Cerebellar nuclear complex (tissue), 1 donor: ENCODE measurements at places on chromosomes 2 and 18.

GRCh38 chr18:6638447-6638846 is 91.1 kb upstream of the ARHGAP28 start:
- no peak for DNase-seq

GRCh38 chr2:238855299-238855698 is 7.4 kb downstream of the TWIST2 start:
- no peak for DNase-seq

DNA sequence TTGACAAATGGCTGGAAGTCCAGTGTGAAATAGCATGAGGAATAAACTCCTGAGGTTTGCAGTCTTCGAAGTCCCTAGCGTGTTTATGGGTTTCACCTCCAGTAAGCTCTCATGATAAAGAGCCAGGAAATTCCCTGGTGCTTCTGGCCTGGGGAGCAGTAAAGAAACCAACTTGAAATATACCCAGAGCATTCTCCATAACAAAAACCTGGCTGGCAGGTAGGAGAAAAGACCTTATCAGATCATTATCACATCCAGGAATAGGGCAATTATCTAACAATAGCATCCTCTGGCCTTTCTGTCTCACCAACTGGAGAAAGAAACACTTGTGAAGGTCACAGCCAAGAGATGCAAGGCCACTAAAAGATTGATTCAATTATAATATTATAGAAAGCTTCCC is 513.6 kb upstream of the LRRTM4 start:
- no peak for DNase-seq

GRCh38 chr2:141806090-141806489 is 324.7 kb downstream of the LRP1B start:
- no peak for DNase-seq

DNA sequence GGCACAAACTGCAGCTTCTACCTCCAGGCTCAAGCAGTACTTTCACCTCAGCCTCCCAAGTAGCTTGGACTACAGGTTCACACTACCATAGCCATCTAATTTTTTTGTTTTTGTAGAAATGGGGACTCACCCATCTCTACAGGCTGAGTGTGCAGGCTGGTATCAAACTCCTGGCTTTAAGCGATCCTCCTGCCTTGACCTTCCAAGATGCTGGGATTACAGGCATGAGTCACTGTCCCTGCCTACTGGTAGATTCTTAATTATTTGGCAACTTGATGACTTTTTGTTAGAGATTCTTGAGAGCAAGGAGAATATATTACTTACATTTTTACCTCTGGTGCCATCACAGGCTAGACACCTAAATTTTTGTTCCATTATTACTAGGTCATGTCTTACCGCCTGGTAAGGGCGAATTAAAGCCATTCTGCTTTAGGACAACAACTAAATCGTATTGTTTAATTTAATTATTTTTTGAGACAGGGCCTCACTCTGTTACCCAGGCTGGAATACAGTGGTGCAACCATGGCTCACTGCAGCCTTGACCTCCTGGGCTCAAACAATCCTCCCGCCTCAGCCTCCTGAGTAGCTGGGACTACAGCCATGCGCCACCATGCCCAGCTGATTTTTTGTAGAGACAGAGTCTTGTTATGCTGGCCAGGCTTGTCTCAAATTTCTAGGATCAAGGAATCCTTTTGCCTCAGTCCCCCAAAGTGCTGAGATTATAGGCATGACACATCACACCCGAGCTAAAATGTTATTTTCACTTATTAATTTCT is 15.7 kb downstream of the DYNC1I2 start:
- DNase-seq = no peak

DNA sequence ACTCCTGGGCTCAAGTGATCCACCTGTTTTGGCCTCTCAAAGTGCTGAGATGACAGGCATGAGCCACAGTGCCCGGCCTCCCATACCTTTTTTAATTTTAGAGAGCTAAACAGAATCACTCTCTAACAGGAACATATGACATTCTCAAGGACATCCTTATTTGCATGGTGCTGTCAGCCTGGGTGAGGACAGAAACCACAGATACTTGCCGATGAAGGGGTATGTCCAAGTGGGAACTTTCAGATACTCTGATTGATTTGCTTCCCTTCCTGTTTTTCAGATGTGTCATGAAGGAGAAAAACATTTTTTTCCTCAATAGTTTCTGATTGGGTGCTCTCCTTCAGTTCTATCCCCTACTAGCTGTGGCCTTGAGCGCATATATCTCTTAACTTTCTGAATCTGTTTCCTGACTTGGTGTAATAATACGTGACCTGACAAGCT is 49.6 kb downstream of the MYO3B start:
- no peak for DNase-seq

GRCh38 chr2:241228860-241229516 is 40.5 kb downstream of the ANO7 start:
- DNase-seq = no peak

GRCh38 chr18:42025491-42025890 is 70.5 kb downstream of the PIK3C3 start:
- DNase-seq = no peak

GRCh38 chr18:9094307-9095226 is 7.9 kb upstream of the NDUFV2 start:
- no peak for DNase-seq

GRCh38 chr2:219058541-219059374 is 2.0 kb downstream of the IHH start:
- DNase-seq = no peak

DNA sequence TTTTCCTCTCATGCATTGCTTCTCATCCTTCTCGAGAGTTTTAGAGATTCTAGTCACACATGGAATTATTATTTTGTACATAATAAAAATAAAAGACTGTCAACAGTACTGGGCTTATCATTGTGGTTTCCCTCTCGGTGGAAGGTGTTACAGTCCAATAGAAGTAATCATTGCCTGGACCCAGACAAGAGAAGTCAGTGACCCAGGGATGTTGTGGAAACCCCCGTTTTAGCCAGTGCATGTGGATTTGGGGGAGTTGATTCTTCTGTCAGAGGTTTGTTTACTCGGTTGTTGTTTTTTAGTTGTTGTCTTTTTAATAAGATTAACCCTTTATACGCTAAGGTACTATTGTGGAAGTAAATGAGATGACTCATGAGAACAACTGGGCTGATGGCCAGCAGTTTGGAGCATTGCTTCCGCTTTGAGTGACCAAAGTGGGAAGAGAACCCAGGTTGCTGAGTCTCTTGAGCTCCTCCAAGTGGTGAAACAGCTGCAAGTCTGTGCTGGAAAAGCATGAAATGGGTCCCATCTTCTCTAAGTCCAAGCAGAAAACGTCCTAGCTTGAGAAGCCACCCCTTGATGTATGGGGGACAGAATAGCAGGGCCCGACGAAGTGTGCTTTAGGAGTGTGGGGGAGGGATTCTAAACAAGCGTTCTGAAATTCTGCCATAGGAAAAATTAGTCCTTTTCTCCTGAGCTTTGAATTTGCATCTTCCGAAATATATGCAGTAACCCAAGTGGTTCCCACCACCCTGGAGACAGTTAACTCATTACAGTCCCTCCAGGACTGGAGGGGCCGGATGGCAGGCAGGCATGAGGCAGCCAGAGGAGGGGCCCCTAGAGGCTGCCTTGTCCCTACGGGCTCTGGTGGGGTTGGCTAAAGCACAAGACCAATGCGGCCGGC is 61.8 kb upstream of the GPR45 start:
- DNase-seq = no peak

- DNase-seq = no peak
These were observed 1101.3 kb downstream of the LRP1B start for GRCh38 chr2:141029428-141030078.

GRCh38 chr2:235050980-235051351 is 99.1 kb downstream of the SH3BP4 start:
- peak; percentile 25 for DNase-seq

GRCh38 chr2:11377928-11378545 is 33.6 kb upstream of the ROCK2 start:
- peak; percentile 3 for DNase-seq

GRCh38 chr2:43169099-43169945 is 57.1 kb downstream of the ZFP36L2 start:
- DNase-seq = no peak

DNA sequence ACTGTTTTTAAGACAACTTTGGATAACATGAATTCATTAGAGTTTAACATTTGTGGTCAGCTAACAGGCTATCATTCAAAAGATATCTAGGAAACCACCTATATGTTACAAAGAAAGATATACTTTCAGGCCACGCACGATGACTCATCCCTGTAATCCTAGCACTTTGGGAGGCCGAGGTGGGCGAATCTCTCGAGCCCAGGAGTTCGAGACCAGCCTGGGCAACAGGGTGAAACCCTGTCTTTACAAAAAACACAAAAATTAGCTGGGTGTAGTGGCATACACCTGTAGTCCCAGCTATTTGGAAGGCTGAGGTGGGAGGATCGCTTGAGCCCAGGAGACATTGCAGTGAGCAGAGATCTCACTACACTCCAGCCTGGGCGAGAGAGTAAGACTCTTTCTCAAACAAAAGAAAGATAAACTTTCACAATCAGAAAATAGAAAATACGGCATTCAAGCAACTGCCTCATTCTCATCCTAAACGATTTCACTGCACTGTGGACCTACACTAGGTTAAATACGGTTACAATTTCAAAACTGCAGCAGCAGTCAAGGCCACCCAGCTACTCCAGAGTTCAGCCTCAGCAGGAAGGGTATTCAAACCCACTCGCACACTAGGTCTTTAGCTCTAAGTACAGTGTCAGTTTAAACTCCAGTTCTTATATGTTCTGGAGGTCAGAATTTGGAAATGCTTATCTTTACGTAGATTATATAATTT is 250.0 kb upstream of the SLC39A10 start:
- DNase-seq = no peak

- no peak for DNase-seq
These were observed 630 bp downstream of the PPM1G start for GRCh38 chr2:27408601-27409320.

- DNase-seq = no peak
These were observed 136.1 kb downstream of the SH3BP4 start for GRCh38 chr2:235087832-235088495.

GRCh38 chr18:10379522-10379921 is 74.9 kb upstream of the APCDD1 start:
- DNase-seq = no peak

- no peak for DNase-seq
These were observed 85.1 kb downstream of the GREB1L start for GRCh38 chr18:21327101-21327500.

- DNase-seq = no peak
These were observed 1642.5 kb upstream of the TMEFF2 start for GRCh38 chr2:193837111-193837738.

GRCh38 chr18:57210107-57210715 is 63.3 kb downstream of the BOD1L2 start:
- no peak for DNase-seq

DNA sequence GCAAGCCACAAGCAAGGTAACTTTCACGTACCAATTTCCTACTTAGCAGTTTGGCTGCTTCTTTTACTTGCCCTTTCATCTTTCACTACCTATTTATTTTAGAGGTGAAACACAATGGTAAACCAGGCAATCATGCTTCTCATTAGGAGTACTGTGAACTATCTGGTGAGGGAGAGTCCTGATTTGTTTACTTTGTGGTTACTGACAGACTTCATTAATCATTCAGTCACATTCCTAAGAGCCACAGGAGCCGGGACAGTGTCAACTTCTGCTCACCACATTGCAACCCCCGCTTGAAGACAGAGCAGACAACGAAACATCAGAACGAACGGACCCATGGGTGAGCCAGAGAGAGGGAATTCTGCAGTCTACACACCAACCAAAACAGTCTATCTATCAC is 28.8 kb downstream of the TUBB6 start:
- no peak for DNase-seq

DNA sequence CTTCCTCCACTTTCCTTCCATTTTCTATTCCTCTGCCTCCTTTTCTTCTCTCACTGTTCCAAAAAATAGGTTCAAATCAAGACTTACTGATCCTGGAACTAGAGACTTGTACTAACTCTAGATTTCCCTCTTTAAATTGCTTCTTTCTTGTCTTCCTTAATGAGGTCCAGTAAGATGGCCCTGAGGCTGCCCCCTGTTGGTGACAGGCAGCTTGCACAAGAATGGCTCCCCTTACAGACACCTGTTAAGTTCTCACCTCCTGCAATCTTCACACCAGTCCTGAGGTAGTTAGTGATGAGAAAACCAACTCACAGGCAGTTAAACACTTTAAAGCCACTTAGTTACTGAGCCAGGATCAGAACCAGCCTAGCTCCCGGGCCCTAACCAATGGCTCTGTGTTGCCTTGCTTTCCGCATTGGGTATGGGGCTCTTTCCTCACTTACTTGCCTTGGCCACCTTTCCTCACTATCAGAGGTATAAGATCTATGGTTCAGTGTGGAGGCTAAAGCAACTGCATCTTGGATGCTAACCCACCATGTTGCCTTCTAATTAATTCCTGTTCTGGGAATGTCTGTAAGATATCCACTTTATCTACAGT is 130.6 kb downstream of the AKAIN1 start:
- DNase-seq = no peak

- DNase-seq = no peak
These were observed 570.0 kb upstream of the GCFC2 start for GRCh38 chr2:76280686-76281085.

DNA sequence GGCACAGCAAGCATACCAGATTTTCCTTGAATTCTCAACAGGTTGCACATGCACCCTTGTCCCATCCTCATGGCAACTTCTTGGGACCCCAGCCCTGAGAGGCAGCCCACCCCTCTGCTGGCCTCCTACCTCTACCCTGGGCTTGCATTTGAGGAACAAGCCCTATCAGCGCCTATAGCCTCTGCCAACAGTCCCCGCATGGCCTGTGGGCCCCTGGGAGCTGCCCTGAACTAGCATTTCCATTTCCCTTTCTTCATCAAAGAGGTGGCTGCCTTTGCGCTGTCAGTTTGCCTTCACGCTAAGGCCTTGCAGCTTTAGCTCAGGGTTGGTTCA is 5.4 kb upstream of the ZAP70 start:
- DNase-seq = no peak

DNA sequence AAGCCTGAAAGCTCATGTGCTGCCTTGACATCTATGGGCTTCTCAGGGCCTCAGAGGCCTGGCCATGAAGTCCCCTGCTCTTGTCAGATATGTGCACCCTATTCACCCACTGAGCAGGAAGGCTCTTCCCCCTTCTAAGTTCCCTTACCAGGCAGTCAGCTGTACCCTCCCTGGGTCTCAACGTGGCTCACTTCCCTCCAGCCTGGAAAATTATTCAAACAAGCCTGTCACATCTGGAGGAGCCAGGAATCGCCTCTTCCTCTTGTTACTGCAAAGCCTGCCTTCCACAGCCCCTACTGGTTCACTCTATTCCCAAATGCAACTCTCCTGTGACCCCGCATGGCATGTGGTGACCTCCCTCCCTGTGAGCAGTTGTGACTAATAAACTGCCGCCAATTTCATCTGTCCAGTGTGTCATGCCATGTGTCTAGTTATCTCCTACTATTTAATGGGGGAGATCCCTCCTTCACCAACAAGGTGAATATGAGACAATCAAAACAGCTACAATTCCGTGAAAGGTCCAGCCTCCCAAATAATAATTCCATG is 8.4 kb upstream of the SERPINB8 start:
- DNase-seq = no peak
